Fibroblast of villous mesenchyme (primary cell): ENCODE measurements at places on chromosomes 1 and 21.

DNA sequence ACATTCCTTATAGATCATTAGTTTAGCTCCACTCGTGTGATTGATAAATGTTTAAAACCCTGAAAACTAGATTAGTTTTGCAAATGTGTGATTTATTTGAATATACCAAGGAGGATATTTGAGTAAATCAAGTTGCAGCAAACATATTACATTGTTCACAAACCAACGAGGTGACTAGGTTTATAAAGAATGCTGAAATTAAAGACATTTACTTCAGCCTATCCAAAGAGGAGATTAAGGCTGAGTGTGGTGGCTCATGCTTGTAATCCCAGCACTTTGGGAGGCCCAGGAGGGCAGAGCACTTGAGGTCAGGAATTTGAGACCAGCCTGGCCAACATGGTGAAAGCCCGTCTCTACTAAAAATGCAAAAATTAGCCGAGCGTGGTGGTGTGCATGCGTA lies 34.1 kb downstream of the VTCN1 start:
- no peak for DNase-seq

DNA sequence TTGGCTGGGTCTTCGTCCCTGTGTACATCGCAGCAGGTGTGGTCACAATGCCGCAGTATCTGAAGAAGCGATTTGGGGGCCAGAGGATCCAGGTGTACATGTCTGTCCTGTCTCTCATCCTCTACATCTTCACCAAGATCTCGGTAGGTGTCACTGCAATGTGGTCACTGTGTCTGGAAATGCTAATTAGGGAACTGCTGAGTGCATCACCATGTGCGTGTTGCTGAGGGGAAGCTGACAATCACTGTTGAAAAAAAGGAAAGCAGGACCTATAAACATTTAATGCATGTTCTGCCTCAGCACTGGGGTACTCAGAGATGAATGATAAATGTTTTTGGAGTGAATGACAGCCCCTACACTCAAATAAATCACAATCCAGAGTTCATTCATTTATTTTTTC lies 6.8 kb downstream of the SLC5A9 start:
- no peak for DNase-seq

- peak; percentile 3 for DNase-seq
Observed at GRCh38 chr1:47871799-47872353, 125.3 kb downstream of the TRABD2B start.

DNA sequence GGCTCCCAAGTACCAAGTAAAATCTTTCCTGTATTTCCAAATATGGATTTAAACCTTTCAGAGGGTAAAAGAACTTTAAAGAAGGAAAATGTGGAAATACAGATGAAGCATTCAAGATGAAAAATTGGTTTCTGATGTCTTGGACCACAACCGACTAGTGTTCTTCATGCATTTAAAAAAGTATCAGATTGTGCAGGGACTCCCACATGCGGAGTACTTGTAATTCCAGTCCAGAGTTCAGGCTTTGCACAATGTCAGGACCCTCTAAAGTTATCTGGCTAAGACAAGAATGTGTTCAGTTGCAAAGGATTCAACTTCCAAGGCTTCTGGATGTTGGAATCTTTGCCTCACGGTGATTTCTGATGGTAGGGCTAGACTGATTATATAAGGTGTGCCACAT lies 66.7 kb downstream of the RGL1 start:
- DNase-seq = peak; percentile 28

GRCh38 chr1:77282187-77282865 lies 507 bp downstream of the AK5 start:
- peak; percentile 28 for DNase-seq

GRCh38 chr21:45406801-45407628 lies 2.0 kb downstream of the COL18A1 start:
- no peak for DNase-seq

- no peak for DNase-seq
Observed at GRCh38 chr1:155777582-155777981, 79.4 kb downstream of the GON4L start.

DNA sequence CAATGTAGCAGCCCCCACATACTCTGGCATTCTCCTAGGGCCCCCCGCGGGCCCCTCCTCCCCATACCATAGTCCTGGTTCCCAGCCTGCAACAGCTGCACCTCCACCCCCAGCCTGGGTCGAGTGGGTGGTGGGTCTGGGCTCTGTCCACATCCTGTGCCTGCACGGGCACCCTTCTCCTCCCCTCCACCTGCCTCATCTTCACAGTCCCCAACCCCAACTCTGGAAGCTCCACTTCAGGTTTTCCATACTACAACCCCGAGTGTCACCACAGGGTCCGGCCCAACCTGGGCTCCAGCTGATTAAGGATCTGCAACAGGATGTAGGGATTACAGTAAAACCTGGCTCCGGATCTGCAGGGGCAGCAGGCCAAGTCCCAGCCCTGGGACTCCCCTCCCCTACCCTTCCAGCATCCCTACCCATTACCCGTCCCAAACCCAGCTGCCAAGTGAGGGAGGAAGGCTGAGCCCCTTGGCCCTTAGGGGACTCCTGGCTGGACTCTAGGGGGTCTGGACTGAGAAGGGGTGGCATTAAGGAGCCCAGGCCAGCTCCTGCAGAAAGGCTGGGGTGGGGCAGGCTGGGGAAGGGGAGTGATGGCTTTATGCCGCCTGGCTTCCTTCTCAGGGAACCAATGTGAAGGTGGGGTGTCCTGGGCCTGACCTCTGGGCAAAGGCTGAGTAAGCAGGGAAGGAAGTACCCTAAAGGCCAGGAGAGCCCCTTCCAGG lies 116.8 kb downstream of the CASZ1 start:
- peak; percentile 72 for DNase-seq

- DNase-seq = no peak
Observed at GRCh38 chr1:222785529-222785928, 29.3 kb upstream of the DISP1 start.

DNA sequence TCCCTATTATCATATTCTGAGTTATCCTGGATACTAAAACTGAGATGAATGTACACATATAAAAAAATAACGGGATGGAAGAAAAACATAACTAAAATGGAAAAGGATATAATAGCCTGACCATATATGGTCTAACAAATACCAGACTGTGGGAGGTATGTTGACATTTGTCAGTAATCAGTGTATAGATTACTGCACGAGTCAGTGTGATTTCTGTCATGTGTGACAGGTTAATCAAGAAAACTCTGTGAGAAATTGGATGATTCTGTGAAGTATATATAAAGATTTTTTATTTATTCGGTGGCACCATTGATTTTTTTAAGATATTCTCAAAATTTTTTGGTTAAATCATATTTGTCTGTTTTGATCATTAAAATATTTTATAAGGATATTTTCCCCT lies 547.3 kb upstream of the B3GALT2 start:
- no peak for DNase-seq

DNA sequence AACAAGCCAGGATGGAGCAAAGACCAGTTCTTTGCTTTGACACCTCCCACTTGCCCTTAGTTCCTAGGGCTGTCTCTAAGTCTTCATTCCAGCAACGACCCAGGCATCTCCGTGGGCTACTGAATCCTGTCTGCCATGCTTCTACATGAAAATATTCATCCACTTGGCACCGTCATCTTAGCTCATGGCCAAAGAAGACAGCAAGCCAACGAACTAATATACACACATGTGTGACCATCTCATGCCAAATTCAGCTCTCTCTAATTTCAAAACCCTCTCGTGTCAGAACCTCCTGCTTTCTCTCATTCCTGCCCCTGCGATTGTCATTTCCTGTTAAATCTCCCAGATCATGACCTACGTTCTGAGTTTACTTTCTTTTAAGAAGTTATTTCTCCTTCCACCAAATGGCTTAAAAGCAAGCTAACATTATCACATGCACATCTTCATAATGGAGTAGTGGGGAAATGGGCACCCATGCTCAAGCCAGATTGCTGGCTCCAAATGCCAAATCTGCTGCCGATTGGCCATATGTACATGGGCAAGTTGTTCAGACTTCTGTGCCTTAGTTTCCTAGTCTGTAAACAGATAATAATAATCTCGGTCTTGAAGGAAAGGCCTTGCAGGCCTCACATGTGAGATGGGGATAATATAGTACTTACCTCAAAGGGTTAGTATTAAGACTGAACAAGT lies 373.4 kb downstream of the USH2A start:
- no peak for DNase-seq

DNA sequence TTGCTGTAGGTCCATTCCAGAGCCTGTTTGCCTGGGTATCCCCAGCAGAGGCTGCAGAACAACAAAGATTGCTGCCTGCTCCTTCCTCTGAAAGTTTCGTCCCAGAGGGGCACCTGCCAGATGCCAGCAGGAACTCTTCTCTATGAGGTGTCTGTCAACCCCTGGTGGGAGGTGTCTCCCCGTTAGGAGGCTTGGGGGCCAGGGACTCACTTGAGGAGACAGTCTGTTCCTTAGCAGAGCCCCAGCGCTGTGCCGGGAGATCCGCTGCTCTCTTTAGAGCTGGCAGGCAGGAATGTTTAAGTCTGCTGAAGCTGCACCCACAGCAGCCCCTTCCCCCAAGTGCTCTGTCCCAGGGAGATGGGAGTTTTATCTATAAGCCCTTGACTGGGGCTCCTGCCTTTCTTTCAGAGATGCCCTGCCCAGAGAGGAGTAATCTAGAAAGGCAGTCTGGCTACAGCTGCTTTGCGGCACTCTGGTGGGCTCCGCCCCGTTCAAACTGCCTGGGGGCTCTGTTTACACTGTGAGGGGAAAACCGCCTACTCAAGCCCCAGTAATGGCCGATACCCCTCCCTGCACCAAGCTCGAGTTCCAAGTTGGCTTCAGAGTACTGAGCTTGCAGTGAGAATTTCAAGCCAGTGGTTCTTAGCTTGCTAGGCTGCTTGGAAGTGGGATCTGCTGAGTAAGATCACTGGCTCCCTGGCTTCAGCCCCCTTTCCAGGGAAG lies 8.7 kb upstream of the SLC25A24 start:
- DNase-seq = no peak

- DNase-seq = peak; percentile 42
Observed at GRCh38 chr1:167722152-167722869, 529 bp downstream of the MPZL1 start.

DNA sequence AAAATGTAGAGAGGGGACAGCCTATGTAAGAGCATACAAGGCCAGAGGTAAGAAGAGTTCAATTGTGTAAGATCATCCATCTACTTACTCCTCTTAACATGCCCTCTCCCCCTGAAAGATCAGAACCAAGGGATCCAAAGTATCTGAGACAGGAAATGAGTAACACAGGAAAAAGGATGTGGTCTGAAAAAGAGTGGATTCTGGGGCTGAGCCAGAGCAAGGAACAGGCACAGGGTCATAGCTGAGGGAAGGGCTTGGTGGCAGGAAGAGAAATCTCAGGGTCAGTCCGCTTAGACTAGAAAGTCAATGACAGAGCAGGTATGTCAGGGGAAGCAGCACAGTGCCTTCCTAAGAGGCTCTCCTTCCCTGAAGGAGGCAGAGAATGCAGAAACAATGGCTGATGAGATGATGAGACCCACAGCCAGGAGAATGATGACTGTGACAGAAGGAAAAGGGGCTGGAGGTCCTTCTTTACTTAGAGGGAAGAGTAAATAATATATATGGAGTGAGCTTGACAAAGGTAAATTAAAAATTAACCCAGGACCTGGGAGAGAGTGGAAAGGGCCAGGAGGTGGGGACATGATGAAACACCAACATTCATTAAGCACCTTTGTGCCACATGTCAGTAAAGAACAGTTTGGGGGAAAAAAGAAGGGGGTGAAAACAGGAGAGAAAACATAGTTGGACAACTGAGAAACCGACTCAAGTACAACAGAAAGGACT lies 26.2 kb upstream of the A3GALT2 start:
- peak; percentile 97 for DNase-seq

DNA sequence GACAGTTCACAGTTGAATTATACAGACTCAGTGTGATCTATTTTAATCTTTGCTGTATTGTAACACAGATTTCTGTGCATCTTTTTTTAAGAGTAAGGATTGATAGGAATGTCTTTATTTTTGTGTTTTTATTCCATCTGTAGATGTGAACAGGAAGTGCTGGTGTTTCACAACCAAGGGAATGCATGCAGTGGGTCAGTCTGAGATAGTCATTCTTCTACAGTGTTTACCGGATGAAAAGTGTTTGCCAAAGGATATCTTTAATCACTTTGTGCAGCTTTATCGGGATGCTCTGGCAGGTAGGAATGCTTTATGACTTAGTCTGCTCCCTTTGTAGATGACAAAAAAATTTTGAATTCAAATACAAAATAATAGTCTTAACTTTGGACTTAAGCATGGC lies 84.5 kb downstream of the CC2D1B start:
- DNase-seq = peak; percentile 61

DNA sequence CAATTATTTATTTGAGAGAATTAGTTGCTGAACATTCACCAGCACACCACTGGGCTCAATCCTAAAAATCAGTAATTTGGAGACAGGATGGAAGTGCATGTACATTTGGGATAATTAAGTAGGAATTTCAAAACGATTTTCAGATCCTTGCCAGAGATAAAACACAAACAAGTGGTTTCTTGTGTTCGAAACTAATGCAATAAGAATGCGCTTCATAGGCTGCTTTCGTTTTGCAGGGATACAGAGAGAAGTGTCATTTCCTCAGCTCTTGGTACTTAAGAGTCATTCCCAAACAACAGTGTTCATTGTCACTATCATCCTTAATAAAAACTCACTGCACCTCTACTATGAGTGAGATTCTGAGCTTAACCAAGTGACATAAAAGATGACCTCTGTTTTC lies 20.6 kb upstream of the USP24 start:
- peak; percentile 91 for DNase-seq

- DNase-seq = peak; percentile 53
Observed at GRCh38 chr1:204791453-204792353, 79.0 kb upstream of the NFASC start.

GRCh38 chr1:46364612-46365011 lies 24.0 kb downstream of the NSUN4 start:
- DNase-seq = no peak

DNA sequence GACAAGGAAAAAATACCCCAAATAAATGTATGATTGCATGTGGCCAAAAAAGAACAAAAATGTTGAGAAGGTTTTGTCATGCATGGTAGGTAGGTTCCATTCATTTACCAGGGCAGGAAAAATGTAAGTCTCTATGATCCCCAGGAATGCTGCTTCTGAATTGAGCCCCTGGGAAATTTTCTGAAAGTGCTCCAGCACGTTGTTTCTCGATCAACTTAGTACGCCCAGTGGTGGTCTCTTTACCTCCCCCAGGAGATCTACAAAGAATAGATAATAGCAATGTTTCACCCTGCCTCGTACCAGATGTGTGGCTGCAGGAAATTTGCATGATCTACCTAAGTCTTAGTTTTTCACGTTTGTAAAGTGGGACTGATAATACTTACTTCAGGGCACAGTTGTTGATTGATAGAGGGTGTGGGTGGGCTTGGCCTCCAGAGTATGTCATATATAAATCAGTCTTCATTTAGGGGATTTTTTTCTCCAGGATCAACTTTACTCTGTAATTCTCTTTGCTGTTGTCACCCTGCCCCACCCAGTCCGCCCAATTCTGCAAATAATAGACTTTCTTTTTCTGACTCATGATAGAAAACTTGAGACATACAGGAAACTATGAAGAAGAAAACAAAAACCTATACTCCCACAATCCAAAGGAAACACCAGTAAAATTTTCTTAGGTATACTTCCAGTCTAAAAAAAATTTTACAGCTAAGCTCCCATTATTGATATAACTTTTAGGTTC lies 462.0 kb upstream of the RUNX1 start:
- peak; percentile 45 for DNase-seq

- DNase-seq = no peak
Observed at GRCh38 chr21:28228636-28228995, 764.1 kb downstream of the LTN1 start.

GRCh38 chr1:111209622-111210021 lies 9.2 kb upstream of the DENND2D start:
- no peak for DNase-seq
